ENCODE measurements at places on chromosomes 1 and 21.
A peak's percentile ranks its signal among the peaks of the same experiment; 100 is the strongest.

- no peak for DNase-seq
Observed at GRCh38 chr1:156953571-156953970, 33.1 kb downstream of the LRRC71 start.

- DNase-seq = no peak
Observed at GRCh38 chr1:179591253-179591591, 410 bp upstream of the TDRD5 start.

DNA sequence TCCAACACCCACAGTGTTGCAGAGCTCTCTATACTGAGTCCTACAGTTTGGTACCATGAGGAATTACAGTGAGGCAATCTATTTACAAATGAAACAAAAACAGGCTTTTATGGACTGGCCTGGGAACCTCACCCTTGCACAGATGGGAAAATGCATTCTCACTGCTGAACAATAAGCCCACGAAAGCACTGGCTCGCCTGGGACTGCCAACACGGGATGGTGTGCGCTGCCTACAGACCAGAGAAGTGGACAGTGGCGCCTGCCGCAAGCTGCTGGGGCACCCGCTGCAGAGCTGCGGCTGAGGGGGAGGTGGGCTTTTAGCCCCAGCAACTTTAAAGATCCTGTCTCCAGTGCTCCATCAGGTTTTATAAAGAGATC, 28.5 kb upstream of the ABCG1 start:
- no peak for DNase-seq

DNA sequence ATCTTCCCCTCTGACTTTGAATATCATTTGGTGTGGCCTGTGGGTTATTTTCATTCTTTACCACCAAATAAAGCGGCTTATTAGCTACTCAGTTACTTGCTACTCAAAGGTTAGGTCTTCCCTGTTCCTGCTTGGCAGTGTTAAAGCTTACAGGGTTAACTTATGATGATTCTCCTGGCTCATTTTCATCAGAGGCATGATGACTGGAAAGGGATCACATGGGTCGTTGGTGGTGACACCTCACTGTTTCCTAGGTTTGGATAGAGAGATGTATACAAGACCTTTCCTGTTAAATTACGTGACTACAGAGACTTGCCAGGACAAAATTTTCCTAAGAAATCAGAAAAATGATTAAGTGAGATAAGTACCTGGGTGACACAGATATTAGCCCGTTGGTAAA, 27.4 kb downstream of the MRPS6 start:
- DNase-seq = no peak

GRCh38 chr1:100622037-100622436, 84.1 kb downstream of the GPR88 start:
- DNase-seq = no peak

- DNase-seq = no peak
Observed at GRCh38 chr1:219699870-219700269, 87.0 kb upstream of the ZC3H11B start.

DNA sequence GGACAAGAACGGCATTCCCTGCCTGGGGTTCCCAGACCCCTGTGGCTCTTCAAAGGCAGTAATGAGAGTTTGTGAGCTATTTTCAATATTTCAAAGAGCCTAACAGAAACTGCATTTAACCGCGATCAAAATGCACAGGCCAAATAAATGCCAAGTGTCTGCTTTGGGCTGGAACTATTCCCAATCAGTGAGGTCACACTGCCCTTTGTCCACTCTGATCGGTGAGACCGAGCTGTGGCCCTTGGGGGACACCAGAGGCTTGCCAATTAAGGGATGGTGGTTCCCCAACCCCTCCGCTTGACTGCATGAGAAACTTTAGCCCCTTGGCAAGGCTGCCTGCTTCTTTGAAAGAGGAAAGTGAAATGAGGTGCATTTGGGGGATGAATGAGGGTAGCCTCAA, 20.3 kb downstream of the CSMD2 start:
- DNase-seq = no peak

- peak; percentile 28 for DNase-seq
Observed at GRCh38 chr1:172704001-172704400, 45.1 kb downstream of the FASLG start.

DNA sequence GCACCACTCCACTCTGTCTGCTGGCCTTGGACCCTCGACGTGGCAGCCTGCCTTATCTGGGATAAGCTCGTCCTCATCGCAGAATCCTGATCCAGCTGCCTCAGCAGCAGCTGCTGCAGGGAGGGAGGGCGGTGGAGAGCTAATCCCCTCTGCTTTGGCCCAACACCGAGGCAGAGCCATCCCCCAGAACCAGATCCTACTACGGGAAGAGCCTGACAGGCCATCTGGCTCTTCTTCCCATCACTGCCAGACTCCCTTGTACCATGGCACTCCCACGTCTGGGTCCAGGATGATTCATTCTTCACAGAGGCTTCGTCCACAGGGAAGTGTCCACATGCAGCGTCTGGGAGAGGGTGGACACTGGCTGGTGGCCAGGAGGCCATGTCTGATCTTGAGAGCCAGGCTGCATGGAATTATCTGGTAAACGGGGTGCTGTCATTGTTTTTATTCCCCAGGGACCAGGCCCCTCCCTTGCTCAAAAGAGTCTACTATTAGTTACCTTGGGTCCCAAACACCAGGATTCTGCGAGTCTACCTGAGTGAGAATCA, 14.6 kb upstream of the PKP1 start:
- DNase-seq = no peak

DNA sequence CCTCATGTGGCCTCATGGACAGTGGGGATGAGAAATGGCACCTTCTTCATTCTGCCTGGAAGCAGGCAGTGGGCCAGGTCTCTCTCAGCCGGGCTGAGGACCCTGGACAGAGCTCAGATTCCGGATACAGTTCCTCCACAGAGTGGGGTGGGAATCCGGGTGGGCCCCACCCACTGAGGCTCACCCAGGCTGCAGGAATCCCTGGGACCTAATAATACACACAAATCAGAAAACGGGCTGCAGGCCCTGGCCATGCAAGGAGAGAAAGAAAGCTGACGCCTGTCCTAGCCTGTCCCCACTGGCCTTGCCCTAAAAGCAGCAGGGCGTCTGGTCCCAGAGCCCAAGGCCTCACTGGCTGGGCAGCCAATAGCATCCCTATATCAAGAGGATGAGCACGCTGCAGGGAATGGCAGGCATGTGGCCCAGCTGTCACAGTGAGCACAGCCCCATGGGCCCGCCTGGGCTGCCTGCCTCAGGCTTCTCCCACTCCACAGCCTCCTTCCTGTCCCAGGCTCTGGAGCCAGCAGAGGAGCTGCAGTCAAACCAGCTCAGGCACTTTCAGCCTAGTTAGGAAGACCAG, 25.3 kb downstream of the ACTA1 start:
- no peak for DNase-seq

DNA sequence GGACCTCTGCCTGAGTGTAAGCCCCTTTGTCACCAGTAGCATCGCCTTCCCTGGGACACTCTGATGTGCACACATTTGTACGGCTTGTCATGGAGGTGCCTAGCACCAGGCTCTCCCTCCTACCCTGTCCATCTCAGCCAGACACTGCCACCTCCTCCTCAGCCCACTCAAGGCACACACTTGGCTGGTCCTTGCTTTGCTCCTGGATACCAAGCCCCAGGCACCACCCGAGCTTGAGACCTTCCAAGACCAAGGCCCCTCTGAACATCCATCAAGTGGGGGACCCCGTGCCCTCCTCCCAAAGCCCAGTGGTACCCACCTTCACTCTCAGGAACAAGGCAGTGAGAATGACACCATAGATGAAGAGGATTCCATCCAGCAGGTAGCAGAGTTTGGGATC, 78.0 kb downstream of the CD247 start:
- no peak for DNase-seq

GRCh38 chr1:243548516-243548915, 292.7 kb downstream of the SDCCAG8 start:
- DNase-seq = no peak

- no peak for DNase-seq
Observed at GRCh38 chr1:206470692-206471414, 577 bp downstream of the IKBKE start.

- no peak for DNase-seq
Observed at GRCh38 chr1:61636814-61637213, 88.1 kb downstream of the TM2D1 start.

GRCh38 chr1:86914601-86914997, at the start of gene HS2ST1:
Gene HS2ST1, plus strand, starts transcription at chr1:86914635.
- DNase-seq = no peak

DNA sequence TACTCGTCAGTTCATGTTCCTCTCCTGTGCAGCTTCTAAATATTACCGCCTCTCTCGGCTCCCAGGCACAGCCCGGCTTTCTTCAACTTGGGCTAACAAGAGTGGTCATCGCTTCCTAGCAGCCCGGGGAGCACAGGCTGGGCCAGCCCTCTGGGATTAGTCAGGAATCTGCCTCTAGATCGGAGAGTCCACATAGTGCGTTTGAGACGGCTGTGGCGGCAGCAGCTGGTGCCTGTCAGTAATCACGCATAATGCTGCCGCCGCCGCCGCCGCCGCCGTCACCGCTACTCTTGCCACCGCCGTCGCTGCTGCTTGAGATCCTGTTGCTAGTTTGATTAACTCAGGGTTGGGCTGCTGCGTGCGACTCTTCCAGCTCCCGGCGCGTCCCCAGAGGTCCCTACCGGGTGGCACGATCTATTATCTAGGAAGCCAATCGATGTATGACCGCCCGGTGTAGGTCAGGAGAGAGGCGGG, at the start of gene RXRG:
Gene RXRG (minus strand): TSS at position 230 of the 474 bp plus-strand sequence. CDS start 233 bp downstream, outside the sequence.
- peak; percentile 11 for DNase-seq

- DNase-seq = no peak
Observed at GRCh38 chr1:3001471-3002348, 19.6 kb upstream of the ACTRT2 start.

- no peak for DNase-seq
Observed at GRCh38 chr1:34884536-34884935, 25.0 kb upstream of the SMIM12 start.

GRCh38 chr21:27026501-27026900, 59.6 kb upstream of the ADAMTS5 start:
- no peak for DNase-seq

- DNase-seq = no peak
Observed at GRCh38 chr1:53942127-53942957, 3.2 kb downstream of the IFT25 start.

- no peak for DNase-seq
Observed at GRCh38 chr1:64516301-64516700, 46.4 kb downstream of the CACHD1 start.

GRCh38 chr1:76950306-76950705, 83.0 kb downstream of the ST6GALNAC5 start:
- no peak for DNase-seq

GRCh38 chr1:34786521-34787325, 5.7 kb downstream of the GJB3 start:
- peak; percentile 38 for DNase-seq

- no peak for DNase-seq
Observed at GRCh38 chr21:15203740-15204139, 138.9 kb upstream of the NRIP1 start.

DNA sequence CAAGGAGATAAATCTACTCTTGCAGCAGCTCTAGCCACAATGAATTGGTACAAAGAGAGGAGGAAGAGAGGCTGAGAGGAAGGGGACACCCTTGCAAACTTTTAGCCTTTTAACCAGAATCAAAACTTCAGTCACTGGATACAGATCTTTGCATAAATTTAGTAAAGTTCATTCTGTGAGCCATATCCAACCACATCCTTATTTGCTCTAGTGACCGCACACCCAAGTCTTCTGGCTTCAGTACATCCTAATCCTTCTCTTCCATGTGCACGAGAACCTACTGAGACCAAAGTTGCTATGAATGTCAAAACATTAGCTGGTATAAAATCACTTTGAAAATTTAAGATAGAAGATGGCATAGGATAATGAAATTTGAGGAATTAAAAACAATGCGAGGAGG, 21.9 kb upstream of the PLD5 start:
- DNase-seq = no peak

- no peak for DNase-seq
Observed at GRCh38 chr1:205700865-205701401, 20.6 kb upstream of the SLC45A3 start.

GRCh38 chr1:240524356-240525069, 87.4 kb downstream of the GREM2 start:
- DNase-seq = no peak

DNA sequence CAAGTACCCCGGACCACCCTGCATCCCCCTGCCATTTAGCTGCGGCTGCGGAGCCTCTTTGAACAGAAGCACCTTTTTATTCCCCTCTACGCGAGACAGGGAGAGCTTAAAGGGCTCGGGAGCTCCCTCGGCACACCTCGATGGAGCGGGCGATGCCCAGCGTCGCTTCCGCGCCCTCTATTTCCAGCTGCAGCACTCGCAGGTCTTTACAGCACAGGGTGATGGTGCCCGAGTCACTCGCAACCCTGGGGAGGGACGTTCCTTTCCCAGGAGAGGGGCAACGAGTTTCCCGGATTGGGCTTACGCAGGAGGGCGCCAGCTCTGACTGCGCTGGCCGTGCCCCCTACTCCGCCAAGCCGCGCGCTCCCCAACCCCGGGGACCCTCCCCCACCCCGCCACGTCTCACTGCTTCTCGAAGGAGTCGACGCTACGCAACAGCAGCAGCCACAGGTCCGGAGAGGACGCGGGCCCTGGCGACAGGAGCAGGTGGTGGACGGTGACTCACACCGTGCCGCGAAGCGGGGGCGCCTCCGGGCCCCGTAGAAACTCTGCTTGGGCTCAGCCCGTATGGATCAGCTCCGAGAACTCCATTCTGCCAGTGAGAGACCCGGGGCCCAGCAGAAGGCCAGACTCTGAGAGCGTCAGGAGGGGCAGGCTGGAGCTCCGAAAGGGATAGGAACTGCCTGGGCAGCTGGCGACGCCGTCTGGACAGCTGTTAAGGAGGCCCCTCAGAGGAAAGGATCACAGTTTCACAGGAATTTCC, 5.8 kb upstream of the FAM167B start:
- no peak for DNase-seq

- DNase-seq = peak; percentile 85
Observed at GRCh38 chr1:173868266-173869020, at the start of gene ZBTB37. Gene ZBTB37, plus strand, starts transcription at chr1:173868380. Its CDS starts 1,846 bp downstream, at chr1:173870226.

GRCh38 chr1:40980453-40981121, 1.1 kb downstream of the CTPS1 start:
- peak; percentile 75 for DNase-seq

GRCh38 chr1:204177133-204177532, 11.0 kb upstream of the REN start:
- no peak for DNase-seq

DNA sequence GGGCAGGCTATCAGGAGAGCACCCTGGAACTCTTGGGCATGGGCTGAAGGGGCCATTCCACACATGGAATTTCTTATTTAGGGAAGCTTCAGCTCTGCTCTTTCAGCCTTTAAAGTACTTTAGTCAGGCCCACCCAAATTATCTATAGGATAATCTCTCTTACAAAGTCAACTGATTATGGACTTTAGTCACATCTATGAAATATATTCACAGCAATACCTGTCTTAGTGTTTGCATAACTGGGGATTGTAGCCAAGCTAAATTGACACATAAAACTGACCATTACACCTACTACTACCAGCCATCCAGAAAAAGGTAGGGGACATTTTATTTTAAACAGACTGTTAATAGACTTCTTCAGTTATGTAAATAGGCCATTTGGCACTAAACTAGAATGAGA, 114.9 kb upstream of the VANGL1 start:
- DNase-seq = no peak

DNA sequence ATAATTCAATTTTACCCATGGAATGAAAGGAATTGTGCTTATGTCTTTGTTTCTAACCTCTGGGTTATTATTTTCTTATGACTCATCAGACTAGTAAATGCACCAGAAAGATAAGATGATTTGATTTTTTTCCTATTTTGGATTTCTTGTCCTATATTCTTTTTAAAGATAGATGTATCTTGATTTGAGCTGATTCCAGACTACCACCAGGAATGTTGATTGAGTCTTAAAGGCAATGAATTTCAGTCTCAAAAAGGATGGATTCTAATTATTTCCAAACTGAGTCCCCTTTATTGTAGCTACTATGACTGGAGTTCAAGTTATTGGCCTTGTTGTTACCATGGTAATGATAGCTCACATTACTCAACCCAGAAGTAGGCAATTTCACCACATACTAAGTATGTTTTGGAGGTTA, 95.8 kb upstream of the RGS4 start:
- DNase-seq = no peak
